ENCODE measurements at places on chromosomes 6 and 20.

GRCh38 chr6:159805440-159806020 lies 5.5 kb downstream of the PNLDC1 start:
- no peak for DNase-seq

GRCh38 chr6:126167726-126168125 lies 172.2 kb upstream of the CENPW start:
- DNase-seq = no peak

GRCh38 chr20:45969712-45970634 lies 2.0 kb downstream of the ZNF335 start:
- peak; percentile 54 for DNase-seq

DNA sequence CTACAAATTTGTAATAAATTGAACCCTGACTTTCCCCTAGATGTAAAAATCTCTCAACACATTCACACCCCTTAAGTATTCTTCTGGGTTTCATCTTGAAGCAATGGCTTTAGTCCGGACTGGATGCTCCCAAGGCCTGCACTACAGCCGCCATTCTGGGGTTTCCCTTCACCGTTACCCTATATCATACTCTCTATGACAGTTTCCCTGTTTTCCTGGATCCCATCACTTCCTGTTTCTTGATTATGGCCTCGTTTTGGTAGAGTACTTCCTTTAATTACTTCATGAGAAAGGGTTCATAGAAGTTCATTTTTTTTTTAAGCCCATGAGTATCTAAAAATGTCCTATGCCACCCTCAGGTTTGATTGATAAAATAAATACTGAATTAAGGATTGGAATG lies 11.7 kb downstream of the FIG4 start:
- no peak for DNase-seq

DNA sequence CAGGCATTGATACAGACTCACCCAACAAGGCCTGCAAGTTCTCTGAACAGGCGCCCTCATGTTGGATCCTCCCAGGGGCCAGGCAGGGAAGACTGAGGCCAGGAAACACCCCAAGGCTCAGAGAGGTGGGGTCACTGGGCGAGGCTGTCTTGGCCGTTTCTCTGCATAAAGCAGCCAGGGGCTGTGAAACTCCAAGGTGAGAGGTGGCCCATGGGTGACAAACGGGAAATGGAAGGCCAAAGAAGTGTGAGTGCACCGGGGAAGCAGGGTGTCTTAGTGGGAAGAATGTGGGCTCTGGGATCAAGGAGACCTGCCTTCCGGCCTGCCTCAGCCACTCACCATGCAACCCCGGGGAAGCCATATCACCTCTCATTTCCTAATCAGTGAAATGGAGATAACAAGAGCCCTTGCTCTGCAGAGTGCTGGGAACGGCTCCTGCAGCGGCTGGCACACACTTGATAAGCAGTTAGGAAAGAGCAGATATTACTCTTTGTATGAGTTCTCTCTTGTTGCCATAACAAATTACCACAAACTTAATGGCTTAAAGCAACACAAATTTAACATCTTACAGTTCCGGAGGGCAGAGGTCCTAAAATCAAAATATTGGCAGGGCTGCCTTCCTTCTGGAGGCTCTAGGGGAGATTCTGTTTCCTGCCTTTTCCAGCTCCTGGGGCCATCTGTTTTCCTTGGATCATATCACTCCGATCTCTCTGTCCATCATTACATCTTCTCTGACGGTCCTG lies 168.6 kb downstream of the NFATC2 start:
- no peak for DNase-seq

DNA sequence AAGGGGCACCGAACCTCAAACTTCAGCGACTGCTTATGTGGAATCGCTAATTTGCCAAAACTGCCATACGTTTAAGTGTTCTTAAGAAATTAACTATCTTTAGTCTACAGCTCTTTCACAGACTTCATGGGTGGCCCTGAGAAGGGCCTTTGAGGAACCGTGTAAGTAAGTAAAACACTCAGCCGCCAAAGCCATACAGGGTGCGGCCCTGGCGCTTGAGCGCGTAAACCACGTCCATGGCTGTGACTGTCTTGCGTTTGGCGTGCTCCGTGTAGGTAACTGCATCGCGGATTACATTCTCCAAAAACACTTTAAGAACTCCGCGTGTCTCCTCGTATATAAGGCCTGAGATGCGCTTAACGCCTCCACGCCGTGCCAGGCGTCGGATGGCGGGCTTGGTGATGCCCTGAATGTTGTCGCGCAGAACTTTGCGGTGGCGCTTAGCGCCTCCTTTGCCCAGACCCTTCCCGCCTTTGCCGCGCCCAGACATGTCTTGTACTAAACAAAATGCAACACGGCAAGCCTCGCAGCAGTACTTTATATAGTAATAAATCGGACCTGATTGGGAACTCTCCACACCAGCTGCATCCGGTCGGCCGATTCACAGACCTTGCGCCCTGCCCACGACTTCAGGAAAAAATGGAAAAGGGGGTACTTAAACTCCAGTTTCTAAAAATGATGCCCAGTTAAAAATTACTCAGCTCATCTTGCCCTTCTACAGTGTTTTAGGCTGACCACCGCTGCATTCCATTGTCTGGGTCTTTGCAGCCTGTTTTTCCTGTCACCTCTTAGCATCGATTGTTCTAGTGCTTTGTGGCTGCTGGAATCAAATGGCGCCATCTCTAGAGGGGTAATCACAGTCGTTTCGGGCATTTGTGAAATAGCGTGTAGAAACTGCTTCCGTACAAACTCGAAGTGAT lies 38.9 kb downstream of the OR2B2 start:
- DNase-seq = no peak

GRCh38 chr6:22072949-22073348 lies 223.9 kb downstream of the PRL start:
- no peak for DNase-seq

- DNase-seq = no peak
Measured at GRCh38 chr6:156832231-156832647, 55.1 kb downstream of the ARID1B start.

GRCh38 chr20:1266167-1266973 lies at the start of gene SNPH:
SNPH (plus strand) TSS chr20:1266294; CDS start chr20:1296240, 29,946 bp downstream.
- DNase-seq = peak; percentile 72

GRCh38 chr6:153231048-153231646 lies 100.1 kb upstream of the RGS17 start:
- DNase-seq = peak; percentile 6

GRCh38 chr6:47741807-47742206 lies 40.0 kb upstream of the OPN5 start:
- no peak for DNase-seq

- DNase-seq = no peak
Measured at GRCh38 chr6:3102875-3103274, 15.6 kb upstream of the BPHL start.

GRCh38 chr6:157987788-157988699 lies 6.4 kb downstream of the SYNJ2 start:
- no peak for DNase-seq

- no peak for DNase-seq
Measured at GRCh38 chr20:38894091-38894847, 31.9 kb upstream of the FAM83D start.

GRCh38 chr6:32774426-32774825 lies 11.1 kb upstream of the HLA-DQB2 start:
- no peak for DNase-seq

DNA sequence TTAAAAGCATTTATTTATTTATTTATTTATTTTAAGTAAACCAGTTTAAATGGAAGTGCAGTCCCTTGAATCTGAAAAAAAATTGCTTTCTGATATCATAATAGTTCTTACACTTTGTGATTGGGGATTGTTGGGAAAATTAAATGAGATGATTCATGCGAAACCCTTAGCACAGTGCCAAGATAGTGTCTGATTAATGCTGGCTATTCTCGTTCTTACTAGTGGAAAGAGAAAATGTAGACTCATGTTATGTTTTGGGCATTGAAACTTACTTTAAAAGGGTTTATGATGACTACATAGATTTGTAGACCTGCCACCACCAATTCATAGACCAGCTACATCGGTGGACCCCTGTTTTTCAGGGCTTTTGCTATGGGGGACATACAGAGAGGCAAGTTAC lies 229.2 kb upstream of the ZFP64 start:
- no peak for DNase-seq

GRCh38 chr6:165178056-165178455 lies 131.3 kb downstream of the C6orf118 start:
- DNase-seq = no peak

- no peak for DNase-seq
Measured at GRCh38 chr6:135144673-135145062, 36.4 kb upstream of the MYB start.

DNA sequence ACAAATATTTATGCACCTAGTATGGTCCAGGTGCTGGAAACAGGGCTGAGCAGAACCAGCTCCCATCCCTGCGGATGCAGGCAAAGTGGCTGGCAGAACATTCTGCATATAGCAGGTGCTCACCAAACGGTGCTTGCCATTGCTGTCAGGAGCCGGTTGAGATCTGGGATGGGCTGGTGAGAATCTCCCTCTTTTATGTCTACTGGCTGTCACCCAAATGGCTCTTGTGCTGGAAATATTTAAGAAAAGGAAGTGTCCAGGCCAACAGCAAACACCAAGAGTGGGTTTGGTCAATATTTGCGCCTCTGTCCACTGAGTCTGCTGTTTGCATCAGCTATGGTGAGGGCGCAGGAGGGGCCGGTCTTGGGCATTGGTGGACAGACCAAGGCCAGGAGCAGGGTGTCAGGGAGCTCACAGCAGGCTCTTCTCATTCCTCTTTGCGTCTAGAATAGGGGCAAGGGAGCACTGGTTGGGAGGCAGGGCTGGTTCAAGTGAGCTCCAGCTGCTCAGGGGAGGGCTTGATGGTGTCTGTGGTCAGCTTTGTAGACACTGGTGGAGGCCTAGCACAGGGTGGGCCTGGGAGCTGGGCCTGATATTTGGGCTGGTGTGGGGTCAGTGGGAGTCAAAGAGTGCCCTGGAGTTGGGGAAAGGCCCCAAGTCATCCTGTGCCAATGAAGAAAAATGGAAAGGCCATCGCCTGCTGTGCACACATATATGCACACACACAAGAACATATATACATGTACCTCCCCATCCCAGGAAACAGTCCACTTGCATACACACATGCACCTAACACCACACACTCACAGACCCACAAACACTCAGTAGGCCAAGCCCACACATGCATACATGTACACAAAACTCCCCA lies 1.4 kb upstream of the BPIFB2 start:
- no peak for DNase-seq

DNA sequence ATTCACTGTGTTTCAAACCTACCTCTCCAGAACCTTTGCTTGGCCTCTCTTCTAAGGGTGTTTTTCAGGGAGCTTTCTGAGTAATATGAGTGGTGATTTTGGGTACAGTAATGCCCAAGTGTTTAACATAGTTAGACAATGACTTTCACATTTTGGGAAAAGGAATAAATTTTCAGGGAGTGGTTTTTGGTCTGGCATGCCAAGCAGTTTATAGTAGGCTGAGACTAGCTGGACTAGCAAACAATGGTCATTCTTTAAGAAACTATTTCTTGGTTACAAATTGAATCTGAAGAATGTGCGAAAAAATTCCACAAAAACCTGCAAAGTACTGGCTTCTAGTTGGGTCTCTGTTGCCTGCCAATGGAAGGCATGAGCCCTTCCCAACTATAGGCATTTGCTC lies 15.4 kb downstream of the FNDC1 start:
- no peak for DNase-seq

DNA sequence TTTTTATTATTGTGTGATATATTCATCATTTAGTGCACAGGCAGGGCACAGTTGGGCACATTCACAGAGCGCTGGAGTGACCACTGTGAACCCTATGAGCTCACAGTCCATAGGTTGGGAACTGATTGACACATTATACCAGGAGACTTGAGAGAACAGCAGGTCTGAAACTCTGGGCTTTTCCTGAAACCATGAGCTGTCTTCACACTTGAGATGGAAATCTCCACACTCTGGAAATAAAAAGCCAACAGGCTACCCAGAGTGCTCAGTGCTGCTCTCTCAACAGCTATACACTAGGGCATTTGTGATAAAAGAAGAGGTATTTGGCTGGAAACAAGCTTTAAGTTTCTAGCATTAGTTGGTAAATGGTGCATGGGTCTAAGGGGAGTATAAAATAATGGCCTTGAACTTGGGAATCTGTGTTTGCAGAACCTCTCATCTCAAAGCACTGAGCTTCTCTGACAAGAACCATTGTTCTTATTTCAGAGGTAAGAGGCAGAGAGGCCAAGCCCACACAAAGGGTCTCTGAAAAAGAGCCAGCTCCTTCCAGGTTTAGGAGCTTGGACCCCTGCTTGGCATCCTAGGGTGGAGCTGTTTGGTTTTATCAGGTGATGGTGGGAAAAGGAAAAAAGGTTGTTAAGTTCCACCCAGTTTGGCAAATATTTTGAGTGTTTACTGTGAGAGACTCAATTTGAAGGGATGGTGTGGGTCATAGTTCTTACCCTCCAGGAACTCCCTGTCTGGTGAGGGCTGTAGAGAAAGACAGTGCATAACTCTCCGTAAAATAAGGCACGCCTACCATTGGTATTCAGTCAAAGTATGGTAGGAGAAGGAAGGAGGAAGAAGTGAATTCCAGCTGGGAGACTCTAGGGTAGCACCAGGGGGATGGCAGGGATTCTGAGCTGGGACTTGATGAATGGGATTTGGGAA lies 14.5 kb downstream of the CHMP4B start:
- no peak for DNase-seq

DNA sequence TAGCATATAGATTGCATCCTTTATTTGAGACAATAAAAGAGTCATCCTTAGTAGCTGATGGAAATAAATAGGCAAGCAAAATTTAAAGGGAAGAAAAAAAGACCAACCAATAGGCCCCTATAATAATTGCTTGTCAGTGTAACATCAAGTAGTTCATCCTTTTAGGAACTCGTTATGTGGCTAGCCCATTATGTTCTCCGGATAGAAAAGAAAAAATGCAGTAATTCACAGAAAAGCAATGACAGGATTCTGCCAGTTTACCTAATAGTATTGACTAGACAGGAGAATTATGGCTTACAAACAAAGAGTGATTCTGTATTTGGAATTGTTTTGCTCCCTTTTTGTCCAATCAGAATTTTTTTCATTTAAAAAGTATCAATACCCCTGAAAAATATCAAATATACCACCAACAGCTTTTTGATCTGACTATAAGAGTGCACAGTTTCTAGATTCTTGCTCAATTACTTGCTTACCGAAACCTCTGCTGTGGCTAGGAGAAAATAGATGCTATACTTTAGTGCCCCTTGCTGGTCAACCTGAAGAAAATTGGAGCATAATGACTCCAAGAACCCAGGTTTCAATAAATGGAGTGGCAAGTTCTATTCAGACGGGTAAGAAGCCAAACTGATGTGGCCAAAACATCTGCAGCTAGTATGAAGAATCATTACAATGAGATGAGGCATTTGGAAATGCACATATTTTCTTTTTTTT lies 91.5 kb upstream of the SASH1 start:
- DNase-seq = no peak

- no peak for DNase-seq
Measured at GRCh38 chr6:11729076-11729475, 49.5 kb downstream of the ADTRP start.
